ENCODE measurements at places on chromosomes 12 and 14.

DNA sequence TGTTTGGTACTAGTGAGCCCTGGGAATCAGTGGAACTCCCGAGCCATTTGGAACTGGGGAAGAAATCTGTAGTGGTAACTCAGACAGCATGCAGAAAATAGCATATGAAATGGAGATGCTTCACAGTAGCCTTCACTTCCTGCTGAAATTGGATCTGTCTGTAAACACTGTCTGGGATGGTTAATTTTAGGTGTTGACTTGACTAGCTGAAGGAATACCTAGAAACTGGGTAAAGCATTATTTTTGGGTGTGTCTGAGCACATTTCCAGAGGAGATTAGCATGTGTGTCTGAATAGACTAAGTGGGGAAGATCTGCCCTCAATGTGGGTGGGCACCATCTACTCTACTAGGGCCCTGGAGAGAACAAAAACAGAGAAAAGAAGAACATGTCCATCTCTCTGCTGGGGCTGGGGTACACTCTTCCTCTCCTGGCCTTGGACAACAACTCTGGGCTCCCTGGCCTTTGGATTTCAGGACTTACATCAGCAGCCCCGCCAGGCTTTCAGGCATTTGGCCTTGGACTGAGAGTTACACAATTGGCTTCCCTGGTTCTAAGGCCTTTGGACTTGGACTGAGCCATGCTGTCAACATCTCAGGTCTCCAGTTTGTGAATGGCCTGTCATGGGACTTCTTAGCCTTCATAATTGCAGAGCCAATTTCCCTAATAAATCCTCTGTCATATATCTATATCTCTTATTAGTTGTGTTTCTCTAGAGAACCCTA is 14.0 kb upstream of the CRADD start:
- no peaks in the 10 kb centered on the region for H3K27me3 ChIP-seq
- DNase-seq: no peak
- no peaks in the 10 kb centered on the region for H3K36me3 ChIP-seq
- H3K4me1 ChIP-seq: no peaks in the 10 kb centered on the region
- no peak overlapping the region for H3K27ac ChIP-seq

DNA sequence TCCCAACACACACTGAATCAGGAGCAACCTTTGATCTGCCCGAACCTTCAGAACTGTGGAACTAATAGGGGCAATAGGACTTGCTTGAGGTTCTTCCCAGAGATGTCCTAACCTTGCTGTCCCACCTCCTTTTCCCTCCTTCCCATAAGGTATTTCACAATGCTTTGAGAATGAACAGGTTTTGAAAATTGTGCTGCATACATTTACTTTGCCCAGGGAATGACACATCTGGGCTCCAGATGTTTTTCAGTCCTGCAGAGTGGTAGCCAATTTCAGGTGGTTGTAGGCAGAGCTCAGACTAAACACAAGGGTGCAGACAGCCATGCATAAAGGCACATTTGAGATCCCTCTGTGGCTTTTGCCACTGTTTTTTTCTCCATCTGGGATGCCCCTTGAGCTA is 206.7 kb upstream of the PWP1 start:
- no peaks in the 10 kb centered on the region for H3K27me3 ChIP-seq
- H3K4me3 ChIP-seq: no peak overlapping the region
- no peaks in the 10 kb centered on the region for H3K4me1 ChIP-seq

- no peak overlapping the region for H3K4me3 ChIP-seq
- H3K4me1 ChIP-seq: no peaks in the 10 kb centered on the region
- H3K36me3 ChIP-seq: no peaks in the 10 kb centered on the region
- no peak for DNase-seq
Measured at GRCh38 chr14:45290547-45290946, 37.5 kb upstream of the MIS18BP1 start.

DNA sequence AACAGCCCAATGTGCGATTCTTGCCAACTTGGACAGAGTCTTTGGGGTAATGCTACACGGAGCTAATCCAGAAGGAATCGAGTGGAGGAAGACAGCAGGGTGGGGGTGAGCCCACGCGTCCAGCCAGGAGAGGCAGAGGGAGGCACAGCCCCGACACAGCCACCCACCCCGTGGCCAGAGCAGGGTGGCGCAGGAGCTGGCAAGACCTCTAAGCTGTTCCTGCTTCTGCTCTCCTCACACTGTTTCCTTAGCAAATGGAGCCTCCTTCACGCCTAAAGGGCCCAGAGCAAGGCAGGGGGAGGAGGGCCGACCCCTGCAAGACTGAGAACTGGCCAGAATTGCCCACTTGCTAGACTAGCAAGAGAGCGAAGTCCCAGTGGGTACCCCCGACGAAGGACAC is 91.5 kb downstream of the FBXL14 start:
- H3K27ac ChIP-seq: no peak overlapping the region
- peaks cover 4% of the 10 kb centered on the region for H3K4me1 ChIP-seq
- no peaks in the 10 kb centered on the region for H3K36me3 ChIP-seq

- H3K4me1 ChIP-seq: no peaks in the 10 kb centered on the region
- H3K27ac ChIP-seq: no peak overlapping the region
- no peak overlapping the region for H3K4me3 ChIP-seq
- H3K27me3 ChIP-seq: no peaks in the 10 kb centered on the region
Measured at GRCh38 chr14:51432302-51432948, 192.4 kb downstream of the TMX1 start.

DNA sequence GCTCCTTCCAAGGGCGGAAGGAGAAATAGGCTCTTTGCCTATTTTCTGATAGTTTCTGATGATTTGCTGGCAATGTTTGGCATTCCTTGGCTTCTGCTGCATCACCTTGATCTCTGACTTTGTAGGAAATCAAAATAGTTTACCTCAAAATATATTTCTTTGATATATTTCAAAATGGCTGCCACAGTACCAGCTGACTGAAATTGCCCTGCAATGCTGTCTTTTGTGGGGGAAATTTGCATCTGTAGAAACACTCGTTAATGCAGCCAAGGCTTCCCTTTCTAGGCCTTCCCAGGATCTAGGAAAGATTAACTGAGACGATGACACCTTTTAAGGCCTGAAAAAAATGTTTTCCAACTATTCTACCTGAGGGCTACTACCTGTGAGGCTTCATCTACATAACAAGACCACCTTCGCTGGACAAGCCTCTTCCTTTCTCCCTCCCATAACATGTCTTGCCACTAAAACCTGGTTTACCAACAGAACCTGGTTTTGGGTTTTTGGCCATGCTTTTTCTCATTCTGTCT is 212.8 kb upstream of the SSTR1 start:
- H3K27me3 ChIP-seq: no peaks in the 10 kb centered on the region
- H3K4me1 ChIP-seq: no peaks in the 10 kb centered on the region
- no peaks in the 10 kb centered on the region for H3K36me3 ChIP-seq
- no peak for DNase-seq

DNA sequence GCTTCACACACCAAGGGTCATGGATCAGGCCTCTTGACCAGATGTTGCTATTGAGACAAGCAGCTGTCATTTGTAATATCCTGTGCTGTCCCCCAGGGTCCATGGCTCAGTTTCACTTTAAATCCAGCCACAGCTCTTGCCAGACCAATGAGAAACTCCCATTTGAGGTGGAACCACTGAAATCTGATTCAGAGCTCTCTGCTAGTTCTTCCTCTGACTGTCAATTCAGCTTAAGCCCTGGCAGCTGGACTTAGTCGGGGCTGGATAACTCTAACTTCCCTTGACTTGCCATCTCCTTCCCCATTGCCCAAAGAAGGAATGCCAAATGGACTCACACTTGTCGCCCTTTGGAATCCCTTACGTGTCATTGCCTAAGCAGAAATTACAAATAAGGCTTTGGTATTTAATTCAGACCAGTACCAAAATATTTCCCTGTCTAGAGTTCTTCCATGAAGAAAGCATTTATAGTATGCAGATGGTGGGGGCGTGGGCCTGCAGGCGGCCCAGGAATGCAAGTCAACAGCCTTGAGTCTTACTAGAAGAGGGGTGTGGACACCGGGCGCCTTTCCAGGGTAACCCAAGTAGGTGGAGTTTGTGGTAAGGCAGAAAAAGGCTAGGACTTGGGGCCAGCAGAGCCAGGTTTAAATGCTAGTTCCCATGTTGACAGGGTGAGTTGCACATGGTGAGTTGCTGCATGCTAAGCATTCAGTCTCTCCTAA is 96.9 kb upstream of the TMPO start:
- no peaks in the 10 kb centered on the region for H3K4me1 ChIP-seq
- H3K27ac ChIP-seq: peak overlapping the region; percentile 60
- DNase-seq: peak; percentile 83
- no peaks in the 10 kb centered on the region for H3K36me3 ChIP-seq
- no peaks in the 10 kb centered on the region for H3K27me3 ChIP-seq

GRCh38 chr12:124368421-124369032 is 73.6 kb downstream of the RFLNA start:
- no peak overlapping the region for H3K4me3 ChIP-seq
- peak overlapping the region; percentile 91 for H3K27ac ChIP-seq
- H3K27me3 ChIP-seq: no peaks in the 10 kb centered on the region
- H3K4me1 ChIP-seq: peaks cover 24% of the 10 kb centered on the region

GRCh38 chr12:53344824-53345485 is 8.8 kb upstream of the SP7 start:
- no peaks in the 10 kb centered on the region for H3K36me3 ChIP-seq
- H3K27ac ChIP-seq: peak overlapping the region; percentile 91
- H3K4me1 ChIP-seq: peaks cover 9% of the 10 kb centered on the region
- no peaks in the 10 kb centered on the region for H3K27me3 ChIP-seq
- H3K4me3 ChIP-seq: peak overlapping the region; percentile 50
- DNase-seq: peak; percentile 84

GRCh38 chr14:58875613-58876012 is 237.9 kb downstream of the DACT1 start:
- no peaks in the 10 kb centered on the region for H3K27me3 ChIP-seq
- no peak overlapping the region for H3K27ac ChIP-seq
- H3K4me3 ChIP-seq: no peak overlapping the region
- no peaks in the 10 kb centered on the region for H3K4me1 ChIP-seq
- no peaks in the 10 kb centered on the region for H3K36me3 ChIP-seq
- DNase-seq: no peak

GRCh38 chr12:26524862-26525465 is 308.0 kb downstream of the ITPR2 start:
- no peaks in the 10 kb centered on the region for H3K4me1 ChIP-seq
- no peak overlapping the region for H3K27ac ChIP-seq
- H3K4me3 ChIP-seq: no peak overlapping the region
- H3K27me3 ChIP-seq: no peaks in the 10 kb centered on the region

- no peak for DNase-seq
- H3K27ac ChIP-seq: no peak overlapping the region
- H3K27me3 ChIP-seq: no peaks in the 10 kb centered on the region
Measured at GRCh38 chr14:76472199-76472723, 96.3 kb downstream of the ESRRB start.

DNA sequence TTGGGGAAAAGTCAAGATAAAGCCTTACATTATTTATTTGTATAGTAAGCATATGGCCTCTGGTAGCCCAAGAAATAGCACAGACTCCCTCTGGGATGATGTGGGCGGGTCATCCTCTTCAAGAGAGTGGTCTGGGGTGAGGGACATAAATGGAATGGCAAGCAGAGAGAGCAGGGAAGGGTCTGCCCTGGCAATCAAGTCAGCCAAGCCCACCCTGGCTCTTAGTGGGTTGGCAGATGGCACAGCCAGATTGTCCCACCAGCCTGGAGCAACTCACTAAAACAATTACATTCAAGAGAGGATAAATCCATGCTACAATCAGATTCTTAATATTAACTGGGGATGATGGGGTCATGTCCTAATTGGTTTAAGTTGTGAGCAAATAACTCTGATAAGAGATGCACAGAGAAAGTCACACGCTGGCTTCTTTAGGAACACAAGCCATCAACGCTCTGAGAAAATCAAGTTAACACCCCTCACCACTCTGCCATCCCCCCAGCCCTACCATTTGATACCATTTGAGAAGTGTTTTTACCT is 2.8 kb upstream of the PELI2 start:
- no peaks in the 10 kb centered on the region for H3K27me3 ChIP-seq
- H3K27ac ChIP-seq: peak overlapping the region; percentile 46
- no peak overlapping the region for H3K4me3 ChIP-seq

DNA sequence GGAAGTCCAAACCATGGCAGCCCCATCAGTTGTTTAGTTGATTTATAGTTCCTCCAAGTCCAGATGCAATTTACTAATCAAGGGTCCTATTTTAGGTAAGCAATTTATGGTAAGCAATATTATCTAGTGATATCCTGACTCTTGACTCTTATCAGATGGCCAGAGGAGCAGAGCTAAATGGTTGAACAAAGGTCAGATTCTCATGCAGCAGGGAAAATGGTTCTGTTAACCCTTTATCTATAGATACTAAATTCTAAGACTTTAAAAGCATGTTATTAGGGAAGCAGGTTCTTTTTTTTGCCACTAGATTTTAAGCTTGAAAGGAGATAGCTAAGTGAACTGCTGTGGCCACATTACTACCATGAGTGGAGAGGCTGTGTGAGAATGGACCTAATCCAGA is 427.1 kb upstream of the FBXO33 start:
- no peak overlapping the region for H3K4me3 ChIP-seq
- no peak for DNase-seq
- no peaks in the 10 kb centered on the region for H3K36me3 ChIP-seq
- H3K4me1 ChIP-seq: no peaks in the 10 kb centered on the region
- H3K27me3 ChIP-seq: no peaks in the 10 kb centered on the region

GRCh38 chr14:51333901-51334521 is 94.0 kb downstream of the TMX1 start:
- H3K4me3 ChIP-seq: no peak overlapping the region
- DNase-seq: no peak
- no peaks in the 10 kb centered on the region for H3K36me3 ChIP-seq
- no peaks in the 10 kb centered on the region for H3K4me1 ChIP-seq
- H3K27ac ChIP-seq: peak overlapping the region; percentile 63

- H3K27me3 ChIP-seq: no peaks in the 10 kb centered on the region
- DNase-seq: no peak
- no peaks in the 10 kb centered on the region for H3K4me1 ChIP-seq
- H3K4me3 ChIP-seq: no peak overlapping the region
- no peak overlapping the region for H3K27ac ChIP-seq
Measured at GRCh38 chr14:22407033-22407432, 182.0 kb downstream of the DAD1 start.

DNA sequence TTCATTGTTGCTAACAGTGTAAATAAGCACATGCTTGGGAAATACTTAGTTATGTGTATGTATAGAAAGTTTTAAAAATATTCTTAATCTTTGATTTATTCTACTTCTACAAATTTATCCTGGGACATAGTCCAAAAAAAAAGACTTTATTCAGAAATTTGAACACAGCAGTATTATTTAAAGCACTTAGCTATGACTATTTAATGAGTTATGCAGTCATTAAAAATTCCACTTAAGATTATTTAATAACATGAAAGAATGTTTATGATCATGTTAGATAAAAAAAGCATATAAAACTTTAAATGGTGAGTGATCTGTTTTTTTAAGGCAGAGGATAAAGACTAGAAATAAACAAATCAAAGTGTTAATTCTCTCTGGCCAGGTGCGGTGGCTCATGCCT is 78.3 kb downstream of the BAZ1A start:
- DNase-seq: no peak
- H3K4me3 ChIP-seq: no peak overlapping the region
- H3K27ac ChIP-seq: no peak overlapping the region

- no peak overlapping the region for H3K4me3 ChIP-seq
- no peak overlapping the region for H3K27ac ChIP-seq
- no peaks in the 10 kb centered on the region for H3K36me3 ChIP-seq
- H3K4me1 ChIP-seq: peaks cover 10% of the 10 kb centered on the region
Measured at GRCh38 chr14:72613975-72614319, 280.0 kb downstream of the DPF3 start.

GRCh38 chr12:103851127-103851526 is 10.1 kb upstream of the NT5DC3 start:
- H3K4me1 ChIP-seq: no peaks in the 10 kb centered on the region
- no peak for DNase-seq
- no peaks in the 10 kb centered on the region for H3K27me3 ChIP-seq
- no peak overlapping the region for H3K4me3 ChIP-seq
- H3K27ac ChIP-seq: peak overlapping the region; percentile 82
